ENCODE measurements at places on chromosomes 7 and 10.

DNA sequence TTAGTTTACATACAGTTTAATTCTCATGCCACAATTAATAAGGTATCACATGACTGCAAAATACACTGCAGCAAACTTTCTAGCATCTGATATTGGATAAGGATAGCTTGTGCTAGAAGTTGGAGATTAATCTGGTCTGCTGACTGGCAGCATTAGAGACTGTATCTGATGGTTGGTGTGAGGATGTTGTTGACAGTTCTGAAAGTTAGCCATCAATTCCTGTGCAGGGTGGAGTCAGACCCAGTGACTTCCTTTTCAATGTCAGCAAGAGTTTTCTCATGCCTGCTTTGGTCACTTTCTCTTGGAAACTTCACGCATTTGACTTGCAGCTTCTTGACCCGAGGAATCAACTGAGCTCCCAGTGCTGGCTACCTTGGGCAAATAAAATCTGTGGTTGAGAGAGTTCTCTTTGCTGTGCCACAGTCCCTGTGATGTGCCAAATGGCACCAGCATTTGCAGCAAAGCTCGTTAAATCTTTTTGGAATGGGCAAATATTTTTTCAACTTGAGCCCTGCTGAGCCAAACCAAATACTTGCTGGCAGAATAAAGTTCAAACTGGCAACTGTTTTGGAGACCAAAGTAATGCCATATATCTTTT lies 233.0 kb downstream of the TRIL start:
- DNase-seq: no peak

GRCh38 chr7:28435732-28436378 lies 23.5 kb downstream of the CREB5 start:
- no peak for DNase-seq

DNA sequence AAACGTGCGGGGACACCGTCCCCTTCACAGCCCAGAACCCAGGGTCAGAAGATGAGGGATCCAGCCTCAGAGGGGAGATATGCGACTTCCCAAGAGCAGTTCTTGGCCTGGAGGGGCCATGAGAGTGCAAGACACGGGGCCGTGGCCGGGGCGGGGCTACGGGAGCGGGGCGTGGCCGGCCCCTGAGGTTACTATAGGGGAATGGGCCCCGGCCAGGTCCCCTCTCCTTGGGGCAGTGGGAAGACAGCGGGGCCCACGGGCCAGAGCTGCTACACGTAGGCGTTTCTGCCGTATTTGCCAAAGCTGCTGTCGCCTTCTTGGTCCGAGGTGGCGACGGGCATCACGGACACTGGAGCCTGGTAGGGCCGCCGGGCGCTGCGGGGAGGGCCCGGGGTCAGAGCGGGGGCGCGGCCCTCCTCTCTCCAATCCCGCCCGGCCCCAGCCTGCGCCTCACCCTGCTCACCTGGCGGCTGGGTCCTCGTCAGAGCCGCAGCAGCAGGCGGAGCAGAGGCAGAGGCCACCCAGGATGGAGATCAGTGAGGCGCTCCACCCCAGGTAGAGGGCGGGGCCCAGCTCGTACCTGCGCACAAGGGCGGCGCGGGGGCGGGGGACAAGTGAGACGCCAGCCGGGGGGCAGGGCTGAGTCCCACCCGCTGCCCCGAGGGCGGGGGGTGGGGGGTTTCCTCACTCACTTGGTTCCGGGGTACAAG lies 5.3 kb downstream of the CLDN15 start:
- no peak for DNase-seq

DNA sequence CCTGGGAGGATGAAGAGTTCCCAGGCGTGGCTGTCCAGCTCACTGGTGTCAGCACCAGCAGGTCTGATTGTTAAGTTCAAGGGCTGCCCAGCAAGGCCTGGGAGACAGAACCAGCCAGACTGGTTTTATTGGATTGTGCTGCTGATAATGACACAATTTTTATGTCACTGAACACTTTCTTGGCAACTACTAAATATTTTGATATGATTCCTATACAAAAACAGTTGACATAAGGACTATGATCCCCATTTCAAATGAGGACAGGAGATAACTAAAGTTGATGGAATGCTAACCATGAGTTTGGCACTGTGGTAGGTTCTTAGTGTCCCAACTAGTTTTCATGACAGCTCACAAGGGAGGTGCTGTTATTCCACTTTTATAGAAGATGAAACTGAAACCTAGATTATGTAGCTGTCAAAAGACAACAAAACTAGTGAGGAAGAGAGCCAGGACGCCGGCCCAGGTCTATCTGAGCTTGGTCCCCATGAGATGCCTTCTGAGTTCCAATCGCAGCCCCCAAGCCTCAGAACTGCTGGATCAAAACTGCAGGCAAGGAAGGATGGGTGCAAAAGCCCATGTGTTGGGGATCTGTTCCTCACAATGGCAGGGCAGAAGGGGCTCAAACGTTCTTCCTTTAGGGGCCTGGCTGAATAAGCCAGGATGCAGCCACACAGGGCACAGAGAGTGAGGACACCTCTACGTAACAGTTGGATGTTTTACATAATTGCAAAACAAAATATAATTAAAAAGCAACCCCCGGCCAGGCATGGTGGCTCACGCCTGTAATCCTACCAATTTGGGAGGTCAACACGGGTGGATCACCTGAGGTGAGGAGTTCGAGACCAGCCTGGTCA lies 52.8 kb downstream of the COBL start:
- no peak for DNase-seq

- DNase-seq: no peak
Measured at GRCh38 chr7:43639858-43640491, 57.1 kb downstream of the STK17A start.

GRCh38 chr7:99253369-99253768 lies 19.3 kb upstream of the MYH16 start:
- DNase-seq: no peak

DNA sequence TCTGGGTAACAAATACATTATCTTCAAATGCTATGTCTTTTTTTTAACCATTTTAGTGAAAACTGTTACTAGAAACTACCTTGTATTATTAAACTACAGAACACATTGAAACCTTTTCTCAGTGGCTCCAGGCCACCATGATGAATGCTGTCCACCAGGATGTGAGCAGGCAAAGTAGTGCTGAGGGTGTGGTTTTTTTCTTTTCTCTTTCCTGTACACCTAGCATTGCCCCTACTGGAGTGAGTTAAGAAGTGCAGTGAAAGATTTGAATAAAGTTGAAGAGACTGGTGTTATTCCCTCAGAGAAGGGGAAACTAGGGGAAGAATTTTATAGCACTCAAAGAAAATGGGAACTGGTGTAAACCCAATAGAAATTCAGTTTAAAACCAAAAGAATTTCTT lies 120.0 kb upstream of the SAMD8 start:
- no peak for DNase-seq

DNA sequence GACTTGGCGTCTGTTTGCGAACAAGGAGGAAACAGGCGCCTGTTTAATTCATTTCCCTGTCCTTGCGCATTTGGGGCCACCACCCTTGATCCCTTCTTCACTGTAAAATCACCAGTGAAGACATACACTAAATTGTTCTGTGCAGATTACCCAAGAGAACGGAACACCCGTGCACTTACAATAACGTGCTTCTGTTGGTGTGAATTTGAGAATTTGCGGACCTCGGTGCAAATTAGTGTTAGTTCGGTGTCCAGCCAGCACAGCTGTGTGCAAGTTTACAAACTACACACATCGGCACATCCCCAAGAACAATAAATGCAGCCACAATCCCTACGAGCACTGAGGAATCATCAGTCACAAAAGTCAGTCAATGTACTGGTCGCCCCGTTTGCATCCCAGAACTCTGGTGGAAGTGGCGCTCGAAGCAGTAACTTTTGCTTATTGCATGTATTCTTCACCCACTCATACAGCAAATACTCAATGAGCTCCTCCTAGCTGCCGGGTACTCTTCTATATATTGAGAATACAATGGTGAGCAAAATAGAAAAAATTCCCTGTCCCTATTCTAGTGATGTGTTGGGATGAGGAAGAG lies 786 bp upstream of the CNOT4 start:
- no peak for DNase-seq
